H9 (cell line): ENCODE measurements at places on chromosomes 2 and 18. TPM values are rescaled to one million over a fixed set of nuclear protein-coding genes. Genes with fewer than 3 reads are reported as not detected.

- H3K4me3 ChIP-seq, result no peak overlapping the region
- no peak overlapping the region for H3K27ac ChIP-seq
- no peaks in the 10 kb centered on the region for H3K4me1 ChIP-seq
- peaks cover 2% of the 10 kb centered on the region for H3K36me3 ChIP-seq
These were observed 664.4 kb upstream of the SLC8A1 start for GRCh38 chr2:41116106-41116797.

- no peaks in the 10 kb centered on the region for H3K27me3 ChIP-seq
- peaks cover 16% of the 10 kb centered on the region; the same call in 2 of the 3 replicates for H3K36me3 ChIP-seq
- H3K27ac ChIP-seq, result no peak overlapping the region
- no peak overlapping the region for H3K4me3 ChIP-seq
- DNase-seq, result no peak
These were observed 208.1 kb downstream of the NR4A2 start for GRCh38 chr2:156124458-156124857.

DNA sequence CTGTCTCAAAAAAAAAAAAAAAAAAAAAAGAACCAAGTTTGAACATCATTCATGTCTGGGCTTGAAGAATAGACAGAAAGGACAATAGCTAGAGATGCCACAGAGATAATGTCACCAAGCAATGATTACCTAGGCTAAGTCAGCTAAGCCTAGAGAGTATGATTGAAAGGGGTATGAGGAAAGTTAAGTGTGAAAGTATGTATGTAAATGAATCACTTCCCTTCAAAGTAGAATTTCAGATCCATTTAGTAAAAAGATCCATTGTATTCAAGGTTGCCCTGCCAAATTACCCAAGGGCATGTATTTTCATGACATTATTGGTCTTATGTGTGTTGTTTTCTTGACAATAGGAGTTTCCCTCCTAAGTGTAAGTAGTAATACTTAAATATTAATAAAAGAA lies 34.1 kb upstream of the SLC39A10 start:
- no peak overlapping the region for H3K27ac ChIP-seq
- no peak overlapping the region for H3K4me3 ChIP-seq
- peaks cover 1% of the 10 kb centered on the region; the same call in 1 of the 3 replicates for H3K36me3 ChIP-seq
- H3K4me1 ChIP-seq, result peaks cover 4% of the 10 kb centered on the region; the same call in 1 of the 2 replicates

- no peak overlapping the region for H3K4me3 ChIP-seq
- H3K36me3 ChIP-seq, result peaks cover 15% of the 10 kb centered on the region
- H3K27ac ChIP-seq, result no peak overlapping the region
These were observed 16.2 kb downstream of the INPP4A start for GRCh38 chr2:98460573-98461497.

DNA sequence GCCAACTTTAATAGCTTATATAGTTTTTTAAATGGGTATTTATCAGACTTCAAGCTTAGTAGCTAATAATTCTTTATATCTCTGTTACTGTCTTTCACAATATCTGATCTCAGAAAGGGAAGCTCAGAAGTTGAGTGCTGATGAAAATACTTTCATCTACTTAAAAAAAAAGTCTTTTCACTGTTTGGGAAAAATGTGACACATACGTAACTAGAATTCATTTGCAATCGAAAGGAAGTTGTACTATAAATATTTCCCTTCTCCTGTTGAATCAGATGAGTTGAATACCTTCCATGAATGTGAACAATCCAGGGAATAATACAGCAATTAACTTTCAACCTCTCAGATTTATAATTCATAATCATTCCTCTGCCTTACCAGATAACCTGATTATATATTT lies 811 bp upstream of the SCG2 start:
- H3K36me3 ChIP-seq, result no peaks in the 10 kb centered on the region
- H3K27ac ChIP-seq, result no peak overlapping the region
- no peaks in the 10 kb centered on the region for H3K4me1 ChIP-seq
- DNase-seq, result no peak
- H3K27me3 ChIP-seq, result no peaks in the 10 kb centered on the region

DNA sequence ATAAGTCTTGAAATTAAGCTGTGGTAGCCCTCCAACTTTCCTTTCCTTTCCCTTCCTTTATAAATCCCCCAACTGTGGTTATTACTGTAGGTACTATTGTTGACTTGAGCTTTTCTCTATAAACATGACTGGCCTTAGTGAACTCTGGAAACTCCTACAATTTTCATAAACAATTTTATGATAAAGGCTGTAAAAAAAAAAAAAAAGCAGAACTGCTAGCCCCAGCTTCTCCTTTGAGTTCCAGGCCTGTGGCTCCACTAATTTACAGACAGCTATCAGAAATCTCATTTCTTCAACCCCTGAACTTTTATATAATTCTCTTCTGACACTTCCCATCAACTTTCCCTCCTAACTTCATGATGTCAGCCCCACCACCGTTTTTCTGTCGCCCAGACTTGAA lies 174.3 kb downstream of the IKZF2 start:
- no peak for DNase-seq
- no peak overlapping the region for H3K4me3 ChIP-seq
- H3K4me1 ChIP-seq, result no peaks in the 10 kb centered on the region
- no peak overlapping the region for H3K27ac ChIP-seq
- no peaks in the 10 kb centered on the region for H3K36me3 ChIP-seq

GRCh38 chr2:178295115-178295514 lies 100.8 kb downstream of the OSBPL6 start:
- DNase-seq, result no peak
- no peak overlapping the region for H3K4me3 ChIP-seq
- H3K27ac ChIP-seq, result no peak overlapping the region
- H3K36me3 ChIP-seq, result no peaks in the 10 kb centered on the region
- H3K4me1 ChIP-seq, result no peaks in the 10 kb centered on the region

GRCh38 chr2:10375570-10376281 lies 72.4 kb downstream of the ODC1 start:
- H3K27me3 ChIP-seq, result no peaks in the 10 kb centered on the region
- H3K27ac ChIP-seq, result no peak overlapping the region
- DNase-seq, result no peak
- H3K4me3 ChIP-seq, result no peak overlapping the region

Gene DRC1
- 0.20 TPM in 1 of 2 replicates, not detected in the other for total RNA-seq

Gene ASXL2
- 32.7 and 35.4 TPM in 2 replicates for total RNA-seq
